ENCODE measurements at places on chromosomes 7 and 10.

DNA sequence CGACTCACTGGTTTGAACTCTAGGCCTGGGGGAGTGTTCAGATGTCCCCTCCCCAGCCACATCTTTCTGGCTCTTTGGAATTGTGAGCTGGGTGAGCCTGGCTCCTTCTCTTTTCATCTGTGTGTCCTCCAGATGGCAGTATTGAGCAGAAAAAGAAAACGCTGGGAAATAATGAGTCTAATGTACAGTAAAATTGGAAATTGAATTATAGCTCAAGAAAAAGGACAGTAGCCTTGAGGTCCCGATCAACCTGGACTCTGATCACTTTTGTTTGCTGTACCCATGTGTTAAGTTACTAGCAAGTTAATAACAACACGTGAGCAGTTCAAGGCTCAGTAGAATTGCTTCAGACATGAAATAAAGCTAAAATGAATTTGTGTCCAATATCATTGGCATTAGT is 77.9 kb downstream of the SNX10 start:
- no peak for DNase-seq

DNA sequence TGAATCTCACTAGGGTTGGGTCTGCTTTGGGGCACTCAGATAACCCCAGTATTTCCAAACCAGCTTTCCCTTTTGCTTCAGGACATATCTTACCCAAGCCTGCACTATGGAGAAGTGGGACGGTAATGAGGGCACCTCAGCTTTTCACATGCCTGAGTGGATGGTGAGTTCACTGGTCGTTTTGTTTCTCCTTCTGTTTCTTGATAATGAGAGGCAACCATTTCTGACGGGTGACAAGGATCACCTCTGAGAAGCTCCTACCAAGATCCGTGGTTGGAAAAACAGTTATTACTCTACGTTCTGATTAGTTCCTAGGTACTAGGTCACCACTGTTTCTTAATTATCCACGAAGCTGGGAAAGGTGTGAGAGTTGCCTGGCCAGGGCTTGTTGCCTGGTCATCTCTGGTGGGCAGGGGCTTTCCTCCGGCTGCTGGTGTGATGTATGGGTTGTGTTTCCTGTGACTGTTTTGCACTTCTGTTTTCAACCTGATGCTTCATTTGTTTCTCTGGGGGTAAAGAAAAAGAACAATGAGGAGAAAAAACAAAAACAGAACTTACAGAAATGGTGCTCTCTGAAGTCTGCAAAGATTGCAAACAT is 65.7 kb upstream of the STRIP2 start:
- no peak for DNase-seq

DNA sequence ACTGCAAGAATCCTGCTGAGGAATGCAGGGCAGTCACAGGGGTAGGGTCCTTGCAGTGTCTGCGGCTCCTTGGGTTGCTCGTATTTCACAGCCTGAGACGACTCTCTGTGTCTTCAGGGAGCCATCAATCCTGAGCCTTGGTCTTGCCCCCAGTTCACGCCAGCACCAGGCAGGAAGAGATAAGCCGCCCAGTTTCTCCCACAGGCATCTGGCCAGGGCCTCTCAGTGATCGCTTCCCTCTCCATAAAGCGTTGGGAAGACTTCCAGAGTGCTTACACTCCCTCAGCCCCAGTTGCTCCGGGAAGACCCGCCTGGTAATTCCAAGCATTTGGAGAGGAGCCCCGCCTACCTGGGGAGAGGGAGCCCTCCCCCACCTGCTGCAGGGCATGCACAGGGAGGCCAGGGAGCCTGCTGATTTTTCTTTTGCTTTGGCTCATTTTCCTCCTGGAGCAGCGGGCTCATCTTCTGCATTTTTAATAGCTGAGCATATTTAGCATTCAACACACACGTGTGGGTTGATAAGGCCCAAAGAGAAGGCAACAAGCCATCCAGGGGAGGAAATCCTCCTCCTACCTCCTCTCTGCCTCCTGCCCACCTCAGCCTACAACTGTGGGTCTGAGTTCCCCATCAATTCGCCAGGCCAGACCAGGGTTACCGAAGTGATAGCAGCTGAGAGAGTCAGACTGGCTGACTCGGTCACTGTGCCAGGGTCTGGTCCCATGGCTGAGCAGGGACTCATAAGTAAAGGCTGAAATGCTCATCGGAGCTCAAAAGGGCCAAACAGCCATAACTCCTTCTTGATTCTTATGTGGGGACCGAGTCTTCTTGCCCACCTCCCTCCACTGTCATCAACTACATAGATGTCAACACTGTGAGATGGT is 74.4 kb upstream of the EFCAB10 start:
- DNase-seq: no peak

GRCh38 chr7:32670110-32671025 is 175.1 kb downstream of the AVL9 start:
- DNase-seq: no peak

GRCh38 chr7:93890041-93890463 is 501 bp downstream of the TFPI2 start:
- DNase-seq: no peak

GRCh38 chr7:108094933-108095710 is 35.0 kb downstream of the LAMB4 start:
- DNase-seq: no peak

- no peak for DNase-seq
Measured at GRCh38 chr10:86357041-86357440, 9.6 kb downstream of the GRID1 start.

DNA sequence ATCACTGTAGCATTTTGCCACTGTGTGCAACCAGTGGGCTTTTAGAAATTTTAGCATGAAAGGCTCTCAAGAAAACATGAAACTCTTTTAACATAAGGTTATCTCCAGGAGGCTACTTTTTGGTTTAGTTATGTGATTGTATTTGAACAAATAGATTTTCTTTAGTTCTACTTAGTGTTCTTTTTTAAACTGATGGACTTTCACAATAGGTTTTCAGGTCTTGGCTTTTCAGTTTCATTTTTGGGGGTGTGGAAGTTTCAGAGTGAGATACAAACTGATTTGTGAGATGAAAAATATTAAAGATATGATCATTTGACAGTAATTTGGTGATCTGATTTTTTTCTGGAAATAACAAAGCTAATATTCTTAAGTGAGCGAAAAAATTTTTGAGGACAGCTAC is 344.1 kb downstream of the PHF14 start:
- DNase-seq: no peak

DNA sequence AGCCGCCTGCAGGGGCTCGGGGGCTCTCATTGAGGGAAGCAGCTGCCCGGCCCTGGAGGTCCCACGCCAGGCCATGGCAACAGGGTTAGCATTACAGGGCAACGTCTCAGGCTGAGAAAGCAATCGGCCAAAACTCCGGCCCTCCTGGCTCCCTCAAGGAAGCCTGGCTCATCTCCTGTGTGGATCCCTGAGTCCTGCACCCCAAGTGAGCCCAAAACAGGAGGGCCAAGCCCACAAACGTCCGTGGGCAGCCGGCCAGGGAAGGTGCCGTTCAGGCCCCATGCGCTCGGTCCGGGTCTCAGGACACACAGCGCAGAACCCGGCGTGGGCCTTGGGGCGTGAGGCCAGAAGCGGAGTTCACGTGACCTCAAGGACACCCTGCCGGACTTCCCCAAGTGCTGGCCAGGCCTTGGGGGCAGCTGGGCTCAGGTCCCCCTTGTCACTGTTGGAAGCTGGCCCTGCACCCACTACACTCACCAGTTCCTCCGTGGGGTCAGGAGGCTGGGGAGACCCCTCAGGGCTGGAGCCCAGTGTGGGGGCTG is 8.0 kb upstream of the PWWP2B start:
- no peak for DNase-seq

DNA sequence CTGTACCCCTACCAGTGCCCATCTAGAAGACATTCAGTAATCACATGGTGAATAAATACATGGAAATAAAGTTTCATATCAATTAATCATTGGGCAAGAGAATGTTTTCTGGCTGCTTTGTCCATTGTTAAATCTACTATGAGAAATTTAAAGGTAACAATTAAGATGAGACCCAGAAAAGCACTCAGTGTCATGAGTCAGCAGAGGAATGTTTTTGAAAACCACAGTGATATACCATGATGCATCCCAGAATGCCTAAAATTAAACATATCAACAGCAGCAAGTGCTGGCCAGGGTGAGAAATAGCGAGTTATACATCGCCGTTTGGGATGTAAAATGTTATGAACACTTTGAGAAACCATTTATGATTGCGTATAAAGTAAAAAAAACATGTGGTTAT is 825.3 kb upstream of the C7orf33 start:
- DNase-seq: no peak

- no peak for DNase-seq
Measured at GRCh38 chr7:46719616-46720015, 798.5 kb upstream of the IGFBP3 start.

All from activated CD4-positive, alpha-beta T cell treated with anti-CD3 and anti-CD28 coated beads, Interleukin-2, amount 50 U/mL, for 4 hours (primary cell).